Upper lobe of right lung (tissue), 1 donor: ENCODE measurements at places on chromosomes 1 and 21.

GRCh38 chr1:161173711-161174110, 3.6 kb downstream of the B4GALT3 start:
- H3K27me3 ChIP-seq = no peaks in the 10 kb centered on the region
- peaks cover 70% of the 10 kb centered on the region for H3K36me3 ChIP-seq
- H3K4me3 ChIP-seq = no peak overlapping the region
- no peak overlapping the region for H3K27ac ChIP-seq
- H3K4me1 ChIP-seq = peaks cover 23% of the 10 kb centered on the region

DNA sequence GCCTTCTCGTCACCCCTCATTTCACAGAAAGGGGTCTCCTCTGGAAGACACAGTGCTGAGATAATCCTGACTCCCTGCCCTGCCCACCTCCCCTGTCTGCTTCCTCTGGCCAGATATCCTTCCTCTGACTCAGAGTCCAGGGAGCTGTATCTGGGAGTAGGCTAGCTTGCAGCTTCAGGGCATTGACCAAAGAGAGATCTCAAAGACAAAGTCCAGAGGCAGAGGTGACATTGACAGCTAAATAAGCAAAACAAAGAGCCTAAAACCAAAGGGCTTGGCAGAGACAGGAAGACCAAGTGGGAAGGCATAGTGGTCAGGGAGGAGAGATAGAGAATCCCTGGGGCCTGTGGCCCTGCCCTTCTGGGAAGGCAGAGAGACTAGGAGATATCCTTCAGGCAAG, 64.9 kb downstream of the TNR start:
- H3K4me3 ChIP-seq = no peak overlapping the region
- no peak for DNase-seq
- no peak overlapping the region for H3K27ac ChIP-seq
- H3K27me3 ChIP-seq = no peaks in the 10 kb centered on the region

GRCh38 chr1:112346801-112347350, 49.1 kb upstream of the CTTNBP2NL start:
- H3K27me3 ChIP-seq = no peaks in the 10 kb centered on the region
- H3K4me3 ChIP-seq = no peak overlapping the region
- no peaks in the 10 kb centered on the region for H3K36me3 ChIP-seq
- DNase-seq = no peak
- no peak overlapping the region for H3K27ac ChIP-seq

DNA sequence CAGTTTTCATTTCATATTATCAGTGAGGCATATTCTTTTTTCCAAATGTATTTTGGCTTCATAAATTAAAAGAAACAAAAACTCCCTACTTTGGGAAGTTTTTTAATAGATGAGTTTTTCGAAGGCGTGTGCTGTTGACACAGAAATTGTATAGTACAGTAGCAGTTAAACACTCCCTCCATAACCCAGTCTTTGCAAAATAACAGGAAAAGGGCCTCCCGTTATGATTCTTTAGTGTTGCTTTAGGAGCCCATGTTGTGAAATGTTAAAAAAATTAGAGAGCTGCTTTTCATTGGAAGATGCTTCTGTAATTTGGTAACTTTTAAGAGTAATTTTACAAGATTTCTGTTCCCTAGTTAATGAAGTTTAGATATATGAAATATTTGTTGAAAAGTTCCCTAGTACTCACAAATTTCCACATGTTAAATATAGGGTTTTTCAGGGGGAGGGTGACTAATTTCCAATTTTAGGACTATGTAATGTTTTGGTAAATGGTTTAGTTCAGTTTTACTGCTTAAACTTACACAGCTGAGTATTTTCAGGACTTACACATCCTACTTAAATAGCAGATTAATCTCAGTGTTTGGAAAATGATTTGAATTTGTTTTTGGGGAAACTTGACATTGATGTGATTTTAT, 2.0 kb downstream of the CAMSAP2 start:
- no peak for DNase-seq
- no peak overlapping the region for H3K27ac ChIP-seq
- no peaks in the 10 kb centered on the region for H3K27me3 ChIP-seq
- peak overlapping the region; percentile 78 for H3K4me3 ChIP-seq

DNA sequence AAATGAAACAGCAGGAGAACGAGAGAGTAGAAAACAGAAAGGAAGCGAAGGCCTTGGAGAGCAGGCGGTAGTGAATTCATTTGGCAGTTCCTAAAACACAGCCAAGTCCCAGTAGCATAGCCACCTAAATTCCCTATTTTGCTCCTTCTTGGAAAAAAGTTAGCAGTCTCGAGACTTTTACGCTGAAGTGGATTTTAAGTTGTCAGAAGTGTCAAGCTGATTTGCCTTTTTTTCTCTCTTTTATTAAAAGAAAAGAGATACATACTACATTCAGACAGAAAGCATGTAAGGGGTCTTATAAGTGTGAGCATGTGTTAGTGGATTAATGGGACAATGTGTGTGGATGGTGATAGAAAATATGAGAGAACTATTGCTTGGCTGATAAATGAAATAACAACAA, 19.2 kb downstream of the NFIA start:
- no peak for DNase-seq
- H3K36me3 ChIP-seq = no peaks in the 10 kb centered on the region
- peaks cover 13% of the 10 kb centered on the region for H3K4me1 ChIP-seq
- no peaks in the 10 kb centered on the region for H3K27me3 ChIP-seq

DNA sequence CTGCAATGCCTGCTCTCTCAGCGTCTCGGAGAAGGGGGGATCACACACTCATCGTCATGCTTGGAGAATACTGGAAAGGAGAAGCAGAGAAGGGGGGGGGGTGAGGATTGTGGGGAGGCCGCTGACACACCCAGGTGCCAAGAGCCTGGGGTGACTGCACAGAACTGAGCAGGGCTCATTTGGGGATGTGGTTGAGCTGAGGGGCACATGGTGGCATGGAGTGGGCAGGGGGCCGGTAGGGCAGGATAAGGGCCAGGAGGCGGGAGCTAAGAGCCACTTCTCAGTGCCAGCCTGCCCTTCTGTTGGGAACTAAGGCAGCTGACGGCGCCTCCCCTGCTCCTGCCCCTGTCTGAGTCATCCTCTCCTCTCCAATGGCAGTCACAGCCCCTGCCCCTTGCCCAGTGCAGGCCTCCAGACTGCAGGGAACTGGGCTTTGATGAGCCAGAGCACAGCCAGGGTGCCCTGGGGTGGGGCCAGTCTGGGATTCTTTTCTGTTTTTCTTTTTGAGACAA, 27.2 kb downstream of the MRPL37 start:
- H3K4me3 ChIP-seq = no peak overlapping the region
- no peaks in the 10 kb centered on the region for H3K27me3 ChIP-seq
- DNase-seq = no peak
- H3K27ac ChIP-seq = no peak overlapping the region
- H3K4me1 ChIP-seq = no peaks in the 10 kb centered on the region

- no peak overlapping the region for H3K27ac ChIP-seq
- peaks cover 32% of the 10 kb centered on the region for H3K27me3 ChIP-seq
- H3K4me1 ChIP-seq = no peaks in the 10 kb centered on the region
- DNase-seq = no peak
Measured at GRCh38 chr1:11499601-11500331, 20.8 kb downstream of the DISP3 start.

DNA sequence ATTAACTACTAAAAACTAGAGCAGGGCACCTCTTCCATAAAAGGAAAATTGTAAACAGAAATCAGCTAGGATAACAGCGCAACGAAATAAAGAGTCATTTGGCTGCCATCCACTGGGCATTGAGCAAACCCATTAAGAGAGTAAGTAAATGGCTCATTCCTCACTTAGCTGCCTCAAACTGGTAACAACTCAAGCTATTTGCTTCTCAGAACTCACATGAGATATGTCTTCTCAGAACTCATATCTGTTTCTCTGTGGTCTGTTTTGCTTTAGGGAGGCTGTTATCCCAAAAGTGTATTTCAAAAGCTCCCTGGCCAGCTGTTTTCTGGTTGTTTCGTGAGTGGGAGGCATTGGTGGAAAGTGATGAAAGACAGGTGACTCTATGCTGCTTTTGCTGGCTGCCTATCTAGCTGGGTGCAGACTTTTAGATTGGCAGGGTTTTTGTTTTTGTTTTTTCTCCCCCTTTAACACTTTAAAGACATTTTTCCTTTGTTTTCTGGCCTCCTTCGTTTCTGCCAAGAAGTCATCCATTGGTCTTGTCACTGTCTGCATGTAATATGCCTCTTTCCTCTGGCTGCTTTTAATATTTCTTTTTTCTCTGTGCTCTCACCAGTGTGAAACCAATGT, 269.2 kb upstream of the RGS18 start:
- no peaks in the 10 kb centered on the region for H3K27me3 ChIP-seq
- no peaks in the 10 kb centered on the region for H3K4me1 ChIP-seq
- H3K27ac ChIP-seq = no peak overlapping the region
- no peaks in the 10 kb centered on the region for H3K36me3 ChIP-seq
- no peak overlapping the region for H3K4me3 ChIP-seq

GRCh38 chr21:28776251-28776650, 216.4 kb downstream of the LTN1 start:
- no peaks in the 10 kb centered on the region for H3K27me3 ChIP-seq
- no peaks in the 10 kb centered on the region for H3K4me1 ChIP-seq
- no peak for DNase-seq
- H3K4me3 ChIP-seq = no peak overlapping the region
- H3K27ac ChIP-seq = no peak overlapping the region
- H3K36me3 ChIP-seq = no peaks in the 10 kb centered on the region

DNA sequence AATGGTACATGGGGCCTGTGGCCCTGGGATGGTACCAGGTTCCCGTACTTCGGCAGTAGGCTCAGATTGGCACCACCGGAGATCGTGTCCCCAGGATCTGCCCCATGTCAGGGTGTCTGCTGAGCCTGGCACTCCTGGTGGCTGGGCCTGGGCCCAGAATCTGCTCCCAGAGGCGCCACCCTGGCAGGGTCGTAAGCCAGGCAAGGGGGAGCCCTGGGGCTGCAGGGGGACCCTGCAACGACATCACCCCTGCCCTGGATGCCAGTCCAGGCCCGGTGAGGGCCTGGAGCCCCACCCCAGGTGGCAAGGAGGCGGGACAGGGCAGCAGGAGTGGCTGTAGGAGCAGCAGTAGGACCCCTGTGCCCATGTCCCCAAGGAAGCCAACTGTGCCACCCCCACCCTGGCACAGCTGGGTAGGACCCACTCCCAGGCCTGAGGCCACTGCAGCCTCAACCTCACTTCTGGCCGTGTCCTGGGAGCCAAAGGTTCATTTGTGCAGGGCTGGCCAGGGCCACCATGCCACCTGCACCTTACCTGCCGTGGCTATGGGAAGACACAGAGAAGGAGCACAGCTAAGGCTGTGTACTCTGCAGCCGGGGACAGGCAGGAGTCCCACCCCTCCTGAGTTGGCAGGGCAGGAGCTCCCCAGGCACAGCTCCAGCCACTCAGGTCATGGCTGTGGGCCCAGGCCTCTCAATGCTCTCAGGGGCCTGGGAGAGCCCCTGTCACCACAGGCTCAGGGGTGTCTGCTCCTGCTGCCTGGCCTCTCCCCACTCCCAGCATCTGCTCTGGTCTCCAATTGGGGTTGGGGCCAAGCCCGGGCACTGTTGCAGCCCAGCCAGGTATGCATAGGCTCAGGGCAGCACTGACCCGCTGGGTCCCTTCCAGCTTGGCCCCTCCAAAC, 141.7 kb downstream of the EIF4G3 start:
- no peaks in the 10 kb centered on the region for H3K36me3 ChIP-seq
- H3K4me1 ChIP-seq = no peaks in the 10 kb centered on the region
- no peaks in the 10 kb centered on the region for H3K27me3 ChIP-seq
- peak; percentile 75 for DNase-seq

- H3K4me1 ChIP-seq = peaks cover 16% of the 10 kb centered on the region
- no peak overlapping the region for H3K27ac ChIP-seq
- H3K4me3 ChIP-seq = no peak overlapping the region
- H3K27me3 ChIP-seq = no peaks in the 10 kb centered on the region
Measured at GRCh38 chr1:8435569-8436071, 117.7 kb downstream of the SLC45A1 start.

- H3K36me3 ChIP-seq = no peaks in the 10 kb centered on the region
- no peaks in the 10 kb centered on the region for H3K4me1 ChIP-seq
- no peak overlapping the region for H3K4me3 ChIP-seq
- no peak for DNase-seq
Measured at GRCh38 chr1:59605761-59606160, 209.0 kb upstream of the HOOK1 start.

DNA sequence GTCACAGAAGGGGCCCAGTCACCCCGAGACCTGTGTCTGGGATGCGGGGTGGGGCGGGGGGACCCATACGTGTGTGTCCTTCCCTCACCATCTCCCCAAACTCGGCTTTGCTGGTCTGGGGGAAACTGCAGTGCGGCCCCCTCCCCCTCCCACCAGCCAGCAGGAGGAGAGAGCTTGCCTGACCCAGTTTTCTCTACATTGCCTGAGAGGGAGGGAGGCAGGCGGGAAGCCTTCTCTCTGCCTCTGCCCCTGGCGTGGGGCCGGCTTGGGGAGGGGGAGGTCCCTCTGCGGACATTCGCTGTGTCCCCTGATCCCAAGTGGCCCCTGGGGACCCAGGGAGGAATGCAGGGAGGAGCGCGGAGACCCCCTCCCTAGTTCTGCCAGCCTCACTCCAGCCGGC, 3.9 kb downstream of the EPHA8 start:
- H3K27ac ChIP-seq = no peak overlapping the region
- DNase-seq = no peak
- H3K27me3 ChIP-seq = peaks cover 49% of the 10 kb centered on the region
- H3K4me1 ChIP-seq = no peaks in the 10 kb centered on the region

- H3K27me3 ChIP-seq = no peaks in the 10 kb centered on the region
- DNase-seq = no peak
- H3K36me3 ChIP-seq = no peaks in the 10 kb centered on the region
- no peak overlapping the region for H3K4me3 ChIP-seq
Measured at GRCh38 chr1:240401731-240402130, 210.2 kb downstream of the GREM2 start.

DNA sequence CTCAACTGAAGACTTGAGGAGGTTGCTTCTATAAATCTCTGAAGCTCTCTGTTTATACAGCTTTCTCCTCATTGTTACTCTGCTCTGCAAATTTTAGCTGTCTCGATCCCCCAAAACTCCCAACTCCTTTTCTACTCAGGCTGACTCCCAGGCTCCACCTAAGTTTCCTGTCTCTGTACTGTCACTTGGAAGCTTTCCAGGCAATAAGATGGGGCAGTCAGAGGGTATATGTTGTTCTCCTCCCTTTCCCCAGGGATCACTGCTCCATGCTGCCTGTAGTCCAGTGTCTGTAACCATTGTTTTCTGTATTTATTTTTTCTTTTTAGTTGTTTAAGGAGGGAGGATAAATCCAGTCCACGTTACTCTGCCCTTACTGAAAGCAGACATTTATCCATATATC, 13.4 kb downstream of the TSNAX start:
- DNase-seq = no peak
- H3K4me1 ChIP-seq = no peaks in the 10 kb centered on the region

DNA sequence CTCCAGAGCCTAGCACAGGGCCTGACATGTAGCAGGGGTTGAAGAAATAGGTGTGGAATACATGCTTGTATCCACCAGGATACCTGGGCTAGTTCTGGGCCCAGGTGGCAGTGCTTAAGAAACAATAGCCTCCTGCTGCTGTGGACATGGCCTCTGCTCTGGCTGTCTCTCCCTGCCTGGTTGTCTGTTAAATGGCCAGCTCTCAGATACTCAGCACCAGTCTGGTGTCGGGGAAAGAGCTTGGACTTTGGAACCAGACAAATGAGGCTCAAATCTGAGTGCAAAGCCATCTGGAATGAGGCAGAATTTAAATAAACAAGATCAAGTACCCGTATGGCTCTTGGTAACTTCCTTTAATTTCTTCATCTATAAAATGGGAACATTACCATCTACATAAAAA, 31.5 kb downstream of the SESN2 start:
- no peak for DNase-seq
- no peaks in the 10 kb centered on the region for H3K36me3 ChIP-seq
- no peak overlapping the region for H3K27ac ChIP-seq
- no peak overlapping the region for H3K4me3 ChIP-seq
- H3K4me1 ChIP-seq = no peaks in the 10 kb centered on the region
- no peaks in the 10 kb centered on the region for H3K27me3 ChIP-seq

GRCh38 chr1:54248966-54249365, 49.0 kb downstream of the MRPL37 start:
- peaks cover 4% of the 10 kb centered on the region for H3K36me3 ChIP-seq
- no peak overlapping the region for H3K4me3 ChIP-seq
- no peak overlapping the region for H3K27ac ChIP-seq
- H3K4me1 ChIP-seq = no peaks in the 10 kb centered on the region
- no peaks in the 10 kb centered on the region for H3K27me3 ChIP-seq
